ENCODE measurements at places on chromosomes 5 and 9.

DNA sequence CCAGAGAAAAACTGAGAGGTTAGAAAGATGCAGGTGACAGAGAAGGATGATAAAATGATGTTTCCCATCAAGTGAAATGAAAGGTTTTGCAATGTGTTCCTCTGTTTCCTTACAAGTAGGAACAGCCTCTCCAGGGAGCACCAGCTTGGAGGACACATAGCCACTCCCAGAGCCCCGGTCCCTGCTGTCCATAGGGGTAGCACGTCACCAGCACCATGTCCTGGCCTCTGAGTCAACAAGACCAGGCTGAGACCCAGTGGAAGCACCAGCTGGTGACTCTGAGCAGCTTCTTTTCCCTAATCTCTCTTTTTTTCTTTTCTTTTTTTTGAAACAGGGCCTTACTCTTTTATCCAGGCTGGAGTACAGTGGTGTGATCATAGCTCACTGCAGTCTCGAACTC lies 19.4 kb upstream of the HMCN2 start:
- H3K36me3 ChIP-seq: no peaks in the 10 kb centered on the region
- no peaks in the 10 kb centered on the region for H3K27me3 ChIP-seq
- no peak overlapping the region for H3K4me3 ChIP-seq
- H3K4me1 ChIP-seq: peaks cover 3% of the 10 kb centered on the region
- no peak overlapping the region for H3K27ac ChIP-seq
- DNase-seq: no peak

GRCh38 chr9:89362647-89363310 lies 44.5 kb downstream of the SECISBP2 start:
- no peak overlapping the region for H3K27ac ChIP-seq
- H3K36me3 ChIP-seq: peaks cover 3% of the 10 kb centered on the region
- H3K4me3 ChIP-seq: no peak overlapping the region
- DNase-seq: no peak
- H3K4me1 ChIP-seq: peaks cover 26% of the 10 kb centered on the region

GRCh38 chr9:70409280-70409679 lies 5.2 kb downstream of the KLF9 start:
- no peaks in the 10 kb centered on the region for H3K27me3 ChIP-seq
- H3K36me3 ChIP-seq: no peaks in the 10 kb centered on the region
- no peak for DNase-seq
- peak overlapping the region; percentile 100 for H3K27ac ChIP-seq

DNA sequence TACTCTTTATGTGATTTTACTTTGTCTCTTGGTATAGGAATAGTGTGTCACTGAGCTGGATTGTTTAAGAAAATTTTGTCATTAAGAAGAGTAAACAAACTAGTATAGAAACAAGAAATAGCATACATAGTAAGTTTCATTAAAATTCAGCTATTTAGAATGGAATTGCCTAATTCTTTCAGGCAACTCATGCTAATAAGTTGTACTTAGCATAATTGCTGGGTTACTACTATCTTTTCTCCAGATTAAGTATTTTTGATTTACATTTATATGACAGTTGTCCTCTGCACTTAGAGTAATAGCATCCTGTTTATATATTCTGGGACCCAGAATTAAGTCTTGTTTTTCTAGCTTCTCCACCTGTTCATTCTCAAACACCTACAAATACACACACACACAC lies 85.9 kb downstream of the PAM start:
- no peak for DNase-seq
- no peak overlapping the region for H3K4me3 ChIP-seq
- H3K36me3 ChIP-seq: no peaks in the 10 kb centered on the region

GRCh38 chr5:25224316-25224982 lies 579.7 kb upstream of the CDH10 start:
- no peak overlapping the region for H3K27ac ChIP-seq
- DNase-seq: no peak
- H3K4me1 ChIP-seq: no peaks in the 10 kb centered on the region
- H3K4me3 ChIP-seq: no peak overlapping the region
- H3K36me3 ChIP-seq: no peaks in the 10 kb centered on the region

GRCh38 chr5:111953351-111954127 lies 196.5 kb upstream of the NREP start:
- no peak overlapping the region for H3K27ac ChIP-seq
- H3K4me3 ChIP-seq: no peak overlapping the region
- no peak for DNase-seq
- no peaks in the 10 kb centered on the region for H3K36me3 ChIP-seq
- H3K4me1 ChIP-seq: no peaks in the 10 kb centered on the region
- no peaks in the 10 kb centered on the region for H3K27me3 ChIP-seq

DNA sequence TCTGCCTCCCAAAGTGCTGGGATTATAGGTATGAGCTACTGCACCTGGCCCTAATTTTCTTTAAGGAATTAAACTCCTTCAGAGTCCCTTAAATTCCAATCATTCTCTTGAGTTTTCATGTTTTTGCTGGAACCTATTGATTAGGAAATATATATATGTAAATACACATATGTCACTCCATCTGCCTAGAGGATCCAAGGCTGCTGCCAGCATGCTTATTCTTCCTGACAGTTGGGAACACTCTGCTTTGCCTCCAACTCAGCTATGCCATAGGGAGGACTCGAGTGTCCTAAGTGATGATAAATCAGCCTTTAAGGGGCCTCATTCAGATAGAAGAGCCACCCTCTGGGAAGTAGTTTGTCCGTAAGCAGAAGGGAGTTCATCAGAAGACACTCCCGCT lies 21.8 kb downstream of the MFAP3 start:
- H3K36me3 ChIP-seq: no peaks in the 10 kb centered on the region
- no peak overlapping the region for H3K4me3 ChIP-seq
- H3K4me1 ChIP-seq: peaks cover 12% of the 10 kb centered on the region

All from psoas muscle (tissue), 8 donors.